ENCODE measurements at places on chromosomes 2 and 18. TPM values are rescaled to one million over a fixed set of nuclear protein-coding genes. Genes with fewer than 3 reads are reported as not detected.

The XDH gene
- not detected for total RNA-seq

The WBP1 gene
- 26.7 TPM for total RNA-seq

The TXNDC9 gene
- 82.5 TPM for total RNA-seq

The VWA3B gene
- total RNA-seq: not detected

The PLB1 gene
- total RNA-seq: 0.46 TPM

The SATB2 gene
- 2.0 TPM for total RNA-seq

The MRPL19 gene
- total RNA-seq: 58.1 TPM

The CGREF1 gene
- total RNA-seq: 1.7 TPM

All from pulmonary artery endothelial cell (primary cell).